Dorsolateral prefrontal cortex (tissue), 122 donors: ENCODE measurements at places on chromosomes 1 and 21.

DNA sequence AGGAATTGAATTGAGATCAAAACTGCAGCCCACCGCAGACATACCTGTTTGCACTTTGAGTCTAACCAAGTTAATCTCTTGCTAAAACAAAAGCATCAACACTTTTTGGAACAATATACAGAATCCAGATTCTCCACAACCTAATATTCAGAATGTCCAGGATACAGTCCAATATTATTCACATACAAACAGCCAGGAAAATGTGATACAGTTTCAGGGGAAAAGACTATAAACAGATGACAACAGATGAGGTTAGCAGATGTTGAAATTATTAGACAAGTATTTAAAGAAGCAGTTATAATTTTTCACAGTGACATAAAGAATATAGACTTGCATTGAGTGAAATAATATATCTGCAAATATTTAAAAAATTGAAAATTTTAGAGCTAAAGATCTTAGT lies 678.1 kb upstream of the CXADR start:
- no peak for DNase-seq

DNA sequence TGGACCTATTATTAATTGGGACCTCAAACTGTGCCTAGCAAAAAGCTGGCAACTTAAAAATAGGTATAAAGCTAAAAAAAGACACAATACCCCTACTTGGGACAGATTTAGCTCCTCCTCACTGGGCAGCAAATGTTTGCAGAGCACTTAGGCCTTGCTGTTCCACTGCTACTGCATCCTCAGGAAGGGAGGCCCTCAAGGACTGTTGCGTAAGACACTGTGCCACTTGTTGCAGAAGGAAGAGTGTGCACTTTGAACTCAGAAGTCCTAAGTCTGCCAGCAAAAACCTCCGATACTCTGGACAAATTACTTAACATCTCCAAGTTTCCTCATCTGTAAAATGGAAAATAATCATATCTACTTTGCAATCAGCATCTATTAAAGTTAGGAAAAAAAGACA lies 322.9 kb downstream of the BARHL2 start:
- DNase-seq, result no peak

DNA sequence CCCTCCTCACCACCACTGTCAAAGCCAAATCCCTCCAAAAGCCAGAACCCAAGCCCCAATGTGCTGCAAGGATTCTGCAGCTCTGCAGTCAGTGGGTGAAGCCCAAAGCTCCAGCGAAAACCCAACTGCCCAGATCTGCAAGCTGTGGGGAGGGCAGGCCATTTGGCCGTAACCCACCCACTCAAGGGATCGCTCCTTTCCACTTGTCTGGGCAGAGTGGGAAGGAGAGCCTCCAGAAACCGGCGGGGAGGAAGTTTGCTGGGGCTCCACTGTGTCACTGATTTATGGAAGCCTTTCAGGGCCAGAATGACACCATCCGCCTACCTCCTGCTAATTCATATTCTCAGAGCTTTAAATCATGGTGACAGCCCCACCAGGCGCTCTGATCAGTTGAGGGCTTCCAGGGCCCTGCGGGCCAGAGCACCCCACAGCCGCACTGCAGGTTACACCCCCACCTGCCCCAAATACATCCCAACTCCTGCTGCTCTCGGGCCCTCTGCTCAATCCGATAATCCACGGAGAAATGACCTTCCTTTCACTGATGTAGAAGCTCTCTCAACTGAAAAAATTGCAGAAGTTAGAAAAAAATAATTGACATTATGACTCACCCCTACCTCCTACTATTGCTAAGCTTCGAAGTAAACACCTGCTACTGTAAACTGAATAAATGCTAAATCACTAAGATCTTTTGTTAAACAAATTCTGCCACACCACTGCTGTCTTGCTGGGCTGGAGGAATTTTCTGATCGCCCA lies 40.6 kb upstream of the RAB4A start:
- DNase-seq, result no peak

DNA sequence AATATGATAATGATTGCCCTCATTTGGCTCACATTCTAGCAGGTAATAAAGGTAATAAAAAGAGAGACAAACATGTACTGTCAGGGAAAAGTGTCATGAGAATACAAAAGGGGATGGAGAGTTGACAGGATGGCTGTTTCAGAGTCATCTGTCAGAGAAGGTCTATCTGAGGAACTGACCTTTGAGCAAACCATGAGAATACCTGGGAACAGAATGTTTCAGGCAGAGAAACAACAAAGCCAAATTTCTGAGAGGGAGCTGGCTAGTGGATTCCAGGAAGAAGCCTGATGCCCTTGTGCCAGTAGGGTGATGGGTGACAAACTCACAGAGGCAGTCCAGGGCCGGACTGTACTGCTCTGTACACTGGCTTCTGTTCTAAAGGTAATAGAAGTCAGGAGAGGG lies 107.2 kb downstream of the C1orf21 start:
- DNase-seq, result no peak

- no peak for DNase-seq
These were observed 453 bp upstream of the TTLL10 start for GRCh38 chr1:1173061-1173792.

GRCh38 chr1:110084227-110085078 lies 14.0 kb upstream of the ALX3 start:
- no peak for DNase-seq

DNA sequence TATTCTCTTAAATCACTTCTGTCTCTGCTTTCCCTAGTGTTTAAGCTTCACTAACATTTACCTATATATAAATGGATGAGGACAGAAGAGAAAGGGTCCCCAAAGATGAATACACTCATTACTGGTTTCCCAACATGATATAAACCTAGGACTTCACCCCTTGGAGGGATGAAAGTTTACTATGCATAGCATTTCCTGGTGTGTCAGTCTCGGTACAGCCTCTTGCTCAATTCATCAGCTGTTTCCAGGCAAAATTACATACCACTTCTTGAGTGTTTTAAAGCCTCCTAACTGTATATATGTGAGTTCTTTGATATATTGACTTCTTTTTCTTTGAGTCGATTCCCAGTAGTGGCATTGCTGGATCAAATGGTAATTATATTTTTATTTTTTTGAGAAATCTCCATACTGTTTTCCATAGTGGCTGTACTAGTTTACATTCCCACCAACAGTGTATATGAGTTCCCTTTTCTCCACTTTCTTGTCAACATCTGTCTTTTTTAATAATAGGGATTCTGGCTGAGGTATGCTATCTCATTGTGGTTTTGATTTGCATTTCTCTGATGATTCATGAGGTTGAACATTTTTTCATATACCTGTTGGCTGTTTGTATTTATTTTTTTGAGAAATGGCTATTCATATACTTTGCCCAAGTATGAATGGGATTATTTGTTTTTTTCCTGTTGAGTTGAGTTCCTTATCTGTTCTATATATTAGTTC lies 259.3 kb upstream of the CACYBP start:
- no peak for DNase-seq

- no peak for DNase-seq
These were observed 5.2 kb upstream of the PLA2G2D start for GRCh38 chr1:20124456-20125057.

DNA sequence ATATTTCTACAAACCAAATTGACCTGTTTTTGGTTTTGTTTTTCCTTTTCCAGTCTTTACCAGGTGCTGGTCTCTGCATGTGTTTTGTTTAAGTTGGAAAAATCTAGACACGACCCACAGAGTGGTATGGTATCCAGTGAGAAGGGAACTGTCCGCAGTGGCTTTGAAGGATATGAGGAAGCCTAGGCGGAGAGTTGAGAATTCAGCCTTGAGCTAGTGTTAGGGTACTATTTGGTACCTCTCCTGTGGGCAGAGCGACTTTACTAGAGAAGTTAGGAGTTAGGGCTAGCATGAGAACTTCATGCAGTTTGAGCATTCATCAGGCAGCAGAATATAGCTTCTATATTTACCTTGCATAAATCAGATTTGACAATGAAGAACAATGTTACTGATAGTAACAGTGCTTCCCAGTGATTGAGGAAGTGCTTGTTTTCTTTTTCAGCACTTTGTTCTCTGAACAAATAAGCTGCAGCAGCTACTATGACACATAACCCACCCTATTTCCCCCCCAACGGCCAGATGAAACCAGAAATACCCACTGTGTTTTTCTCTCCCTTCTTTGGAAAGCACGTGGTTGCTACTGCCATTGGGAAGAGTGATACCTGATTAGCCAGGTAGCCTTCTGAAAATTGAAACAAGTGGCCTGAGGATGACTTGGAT lies 19.0 kb downstream of the MRPS6 start:
- DNase-seq, result no peak

GRCh38 chr1:118136187-118136941 lies 48.7 kb downstream of the SPAG17 start:
- peak; percentile 60 for DNase-seq

DNA sequence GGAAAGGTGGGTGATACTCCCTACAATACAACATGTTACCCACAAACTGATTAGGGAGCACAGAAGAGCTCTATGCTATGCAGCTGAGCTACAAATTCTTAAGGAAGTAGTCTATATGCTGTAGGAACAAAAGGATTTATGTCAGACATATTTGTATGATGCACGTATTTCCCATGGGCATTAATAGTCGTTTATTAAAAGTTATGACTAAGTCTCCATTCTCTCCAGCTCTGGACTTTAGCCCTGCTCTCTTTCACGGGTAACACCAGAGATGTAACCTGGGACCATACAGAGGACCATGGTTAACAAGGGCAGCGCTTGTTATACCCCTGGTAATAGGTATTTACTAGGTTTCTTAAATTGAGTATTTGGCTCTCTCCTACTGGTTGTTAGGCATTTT lies 168.2 kb upstream of the C1orf105 start:
- no peak for DNase-seq

GRCh38 chr1:218718977-218719376 lies 373.8 kb downstream of the TGFB2 start:
- no peak for DNase-seq

DNA sequence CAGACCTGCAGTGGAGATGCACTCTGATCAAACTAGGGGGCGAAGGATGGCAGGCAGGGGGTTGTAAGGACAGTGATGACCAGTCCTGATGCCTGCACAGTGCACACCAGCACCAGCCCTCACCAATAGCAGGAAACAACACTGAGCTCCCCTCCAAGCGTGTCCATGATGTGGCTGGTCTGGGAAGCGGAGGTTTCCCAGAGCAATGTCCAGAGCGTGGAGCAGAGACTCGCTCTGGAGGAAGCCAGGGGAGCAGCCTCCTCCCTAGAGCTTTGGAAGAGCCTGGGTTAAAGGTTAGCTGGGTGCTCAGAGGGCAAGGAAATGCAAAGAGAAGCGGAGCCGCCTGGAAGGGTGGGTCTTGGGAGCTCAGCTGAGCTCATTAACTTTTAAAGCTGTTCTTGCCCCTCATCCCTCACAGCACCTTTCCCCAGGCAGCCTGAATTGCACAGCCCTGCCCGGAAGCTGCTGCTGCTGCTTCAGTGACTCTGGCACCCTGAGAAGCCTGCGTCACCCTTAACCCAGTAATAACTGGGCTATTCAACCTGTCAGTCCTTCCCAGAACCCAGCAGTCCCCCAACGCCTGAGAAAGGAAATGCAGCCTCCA lies 162.2 kb upstream of the RAB4A start:
- DNase-seq, result peak; percentile 44

DNA sequence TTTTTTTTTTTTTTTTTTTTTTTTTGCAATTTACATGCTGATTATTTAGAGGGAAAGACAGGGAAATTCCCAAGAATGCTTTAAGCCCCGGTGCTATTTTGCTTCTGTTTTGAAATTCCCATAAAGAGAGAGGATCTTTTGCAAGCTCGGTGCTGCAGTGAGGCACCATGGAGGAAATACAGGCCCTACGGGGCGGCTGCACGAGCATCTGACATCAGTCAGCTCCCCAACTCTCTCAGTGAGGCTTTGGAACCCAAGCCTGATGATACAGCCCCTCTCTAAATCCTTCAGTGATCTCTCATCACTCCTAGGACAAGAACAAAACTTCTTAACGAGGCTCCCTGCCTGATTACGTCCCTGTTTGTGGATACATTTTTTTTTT lies 791 bp upstream of the CHI3L1 start:
- no peak for DNase-seq

DNA sequence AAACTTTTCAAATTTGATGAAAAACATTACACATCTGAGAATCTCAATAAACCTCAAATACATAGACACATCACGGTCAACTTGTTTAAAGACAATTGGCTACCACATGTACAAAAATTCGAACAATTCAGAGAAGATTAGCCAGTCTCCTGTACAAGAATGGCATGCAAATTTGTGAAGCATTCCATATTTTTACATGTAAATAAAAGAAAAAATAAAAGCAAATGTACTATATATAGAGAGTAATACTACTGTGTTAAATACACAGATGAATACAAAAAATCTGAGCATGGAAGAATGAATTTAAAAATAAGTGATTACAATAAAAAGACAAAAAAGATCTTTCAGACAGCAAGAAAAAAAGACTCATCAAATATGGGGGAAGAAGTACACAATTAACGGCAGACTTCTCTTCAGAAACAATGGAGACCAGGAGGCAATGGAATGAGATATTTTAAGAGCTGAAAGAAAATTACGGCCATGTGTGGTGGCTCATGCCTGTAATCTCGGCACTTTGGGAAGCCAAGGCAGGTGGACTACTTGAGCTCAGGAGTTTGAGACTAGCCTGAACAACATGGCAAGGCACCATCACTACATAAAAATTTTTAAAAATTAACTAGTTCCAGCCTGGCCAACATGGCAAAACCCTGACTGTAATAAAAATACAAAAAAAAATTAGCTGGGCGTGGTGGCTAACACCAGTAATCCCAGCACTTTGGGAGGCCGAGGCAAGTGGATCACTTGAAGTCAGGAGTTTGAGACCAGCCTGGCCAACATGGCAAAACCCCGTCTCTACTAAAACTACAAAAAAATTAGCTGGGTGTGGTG lies 23.2 kb downstream of the HAX1 start:
- no peak for DNase-seq

- no peak for DNase-seq
These were observed 18.3 kb upstream of the S100A2 start for GRCh38 chr1:153583976-153584375.

DNA sequence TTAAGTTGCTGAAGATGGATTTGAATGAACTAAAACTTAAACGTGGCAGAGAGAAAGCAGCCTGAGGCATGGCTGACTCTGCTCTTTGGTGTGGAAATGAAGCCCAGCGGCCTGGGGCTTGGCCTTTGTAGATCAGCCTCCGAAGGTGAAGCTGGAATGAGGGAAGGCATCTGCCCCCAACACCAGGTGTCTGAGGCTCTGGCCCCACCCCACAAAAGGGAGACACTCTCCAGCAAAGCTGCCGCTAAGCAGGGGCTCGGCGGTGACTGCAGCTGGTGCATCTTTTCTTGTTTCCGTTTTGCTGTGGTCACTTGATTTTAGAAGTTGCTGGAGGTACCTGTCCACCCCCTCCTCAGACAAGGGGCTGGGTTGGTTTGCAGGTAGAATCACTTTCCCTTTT lies 38.2 kb upstream of the NID1 start:
- no peak for DNase-seq

DNA sequence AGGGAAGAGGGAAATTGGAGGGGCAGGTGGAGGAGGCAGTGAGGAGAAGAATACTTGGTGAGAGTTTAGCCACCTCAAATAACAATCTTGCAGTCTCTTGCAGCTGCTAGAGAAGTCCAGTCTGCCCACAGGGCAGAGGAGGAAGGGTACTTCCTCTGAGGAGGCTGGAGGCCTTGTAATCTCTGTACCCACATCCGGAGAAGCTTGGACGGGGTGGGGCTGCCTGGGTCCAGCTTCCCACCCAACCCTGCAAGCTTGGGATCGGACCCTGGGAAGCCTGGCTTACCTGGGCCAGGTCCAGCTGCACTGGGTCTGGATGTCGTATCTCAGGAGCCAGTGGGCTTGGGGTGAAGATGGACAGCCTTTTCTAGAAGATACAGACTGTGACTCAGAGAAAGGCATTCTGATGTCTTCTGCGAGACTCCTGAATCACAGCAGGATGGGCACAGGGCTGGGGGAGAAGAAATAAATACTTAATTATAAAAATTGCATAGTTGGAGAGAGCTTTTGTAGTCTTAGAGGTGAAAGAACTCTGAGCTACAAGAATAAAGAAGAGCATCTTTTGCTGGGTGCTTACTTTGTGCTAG lies 111.8 kb upstream of the JUN start:
- no peak for DNase-seq
